CD4-positive, alpha-beta T cell treated with Interleukin-2 at 100 ng/mL for 4 hours (primary cell): ENCODE measurements at places on chromosomes 7 and 10.

DNA sequence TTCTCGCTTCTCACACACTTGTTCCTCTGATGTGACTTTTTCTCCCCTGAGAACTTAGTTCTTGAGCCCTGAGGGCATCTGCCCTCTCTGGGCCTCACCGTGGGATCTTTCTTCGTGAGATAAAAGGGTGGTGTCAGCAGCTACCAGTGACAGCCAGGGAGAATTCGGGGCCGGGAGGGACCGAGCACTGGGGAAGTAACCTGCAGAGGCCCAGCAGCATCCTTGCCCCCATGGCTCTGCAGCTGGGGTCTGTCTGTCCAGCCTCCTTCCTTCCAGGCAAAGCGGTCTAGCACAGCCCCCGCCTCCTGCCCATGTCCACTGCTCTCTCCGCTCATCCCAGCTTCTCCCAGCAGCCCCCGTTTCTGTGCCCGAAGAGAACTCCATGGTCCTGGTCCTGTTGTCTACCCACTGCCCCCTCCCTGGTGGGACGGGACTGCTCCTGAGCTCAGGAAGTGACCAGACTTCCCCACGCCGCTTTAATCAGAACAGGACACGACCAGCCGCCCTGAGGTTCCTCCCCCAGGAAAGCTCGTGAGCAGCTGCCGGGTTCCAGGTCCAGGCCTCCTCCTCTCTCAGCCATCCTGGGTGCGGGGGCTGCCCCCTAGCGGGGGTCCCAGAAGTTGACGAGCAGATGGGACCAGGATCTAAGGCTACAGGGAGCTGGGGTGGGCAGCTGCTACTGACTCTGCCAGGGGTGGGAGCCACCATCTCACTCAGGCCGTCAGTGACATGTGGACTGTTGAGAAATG, 187.5 kb downstream of the WDR37 start:
- DNase-seq = no peak

- no peak for DNase-seq
Measured at GRCh38 chr10:44952779-44953231, 6.8 kb upstream of the RASSF4 start.

- no peak for DNase-seq
Measured at GRCh38 chr10:95458871-95459270, 102.3 kb downstream of the SORBS1 start.

DNA sequence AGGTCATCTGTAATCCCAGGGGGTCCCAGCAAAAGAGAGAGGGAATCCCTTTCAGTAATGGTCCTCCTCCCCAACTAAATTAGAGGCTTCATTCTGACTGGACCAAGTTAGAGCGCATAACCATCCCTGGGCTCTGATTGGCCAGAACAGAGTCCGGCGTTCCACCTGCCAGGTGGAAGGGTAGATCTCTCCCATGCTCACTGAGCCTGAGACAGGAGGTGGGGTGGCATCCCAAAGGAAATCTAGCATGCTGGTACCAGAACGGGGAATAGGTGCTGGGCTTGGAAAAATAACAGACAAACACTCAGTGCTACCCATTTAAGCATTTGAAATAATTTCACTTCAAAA, 21.0 kb upstream of the TSPAN33 start:
- no peak for DNase-seq

DNA sequence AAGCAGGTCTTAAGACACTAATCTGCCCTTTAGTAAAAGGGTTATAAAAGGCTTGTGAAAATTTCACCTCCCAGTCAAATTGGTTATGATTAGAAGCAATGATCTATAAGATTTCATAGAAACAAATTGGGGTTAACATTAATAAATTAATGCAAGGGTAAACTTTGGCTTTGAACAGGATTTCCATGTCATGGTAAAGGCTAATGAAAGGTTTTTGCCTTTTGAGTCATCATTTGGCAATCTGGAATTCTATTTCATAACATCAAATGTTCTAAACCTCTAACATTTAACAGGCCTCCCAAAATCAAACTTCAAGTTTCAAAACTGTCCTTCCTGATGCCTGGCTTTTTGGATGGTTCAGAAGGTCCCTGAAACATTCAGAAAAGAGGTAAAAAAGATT, 62.4 kb downstream of the COA1 start:
- no peak for DNase-seq

DNA sequence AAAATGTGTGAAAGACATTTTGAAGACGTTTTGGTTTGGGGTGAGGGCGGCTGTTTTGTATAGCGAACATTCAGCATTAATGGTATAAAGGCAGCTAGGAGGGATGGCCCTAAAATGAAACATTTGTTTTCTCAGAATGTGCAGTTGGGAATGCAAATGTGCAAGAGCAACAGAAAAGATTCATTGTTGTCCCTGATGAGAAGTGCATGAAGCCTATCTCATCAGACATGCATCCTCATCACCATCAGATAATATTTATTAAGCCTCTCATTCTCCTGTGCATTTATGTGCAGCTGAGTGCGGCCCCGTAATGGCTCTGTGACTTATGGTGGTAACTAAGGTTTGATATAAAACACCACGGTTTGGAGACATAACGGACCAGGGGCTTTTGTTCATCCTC, 199.5 kb downstream of the GFRA1 start:
- no peak for DNase-seq

GRCh38 chr7:130379019-130379418, 1.3 kb upstream of the CPA1 start:
- DNase-seq = no peak

- DNase-seq = no peak
Measured at GRCh38 chr10:44749151-44749550, 162.0 kb upstream of the TMEM72 start.

- DNase-seq = no peak
Measured at GRCh38 chr7:1092161-1092632, 4.3 kb downstream of the GPER1 start.

DNA sequence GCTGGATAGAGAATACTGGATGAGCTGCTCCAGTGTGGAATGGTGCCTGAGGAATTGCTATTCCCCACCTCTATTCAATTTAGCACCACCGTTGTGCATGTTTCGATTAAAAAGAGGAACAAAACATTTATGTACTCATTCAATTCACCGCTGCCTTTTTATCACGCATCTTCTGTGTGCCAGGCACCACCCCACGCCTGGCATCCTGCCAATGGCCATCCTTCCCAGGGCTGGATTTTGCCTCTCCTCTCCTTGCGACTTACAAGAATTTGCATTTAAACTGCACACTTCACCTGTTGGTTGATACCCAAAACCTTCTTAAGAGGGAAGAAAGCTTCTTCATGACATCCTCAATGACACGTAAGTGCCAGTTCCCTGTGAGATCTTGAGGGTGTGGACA, 110.2 kb upstream of the DPP6 start:
- no peak for DNase-seq

DNA sequence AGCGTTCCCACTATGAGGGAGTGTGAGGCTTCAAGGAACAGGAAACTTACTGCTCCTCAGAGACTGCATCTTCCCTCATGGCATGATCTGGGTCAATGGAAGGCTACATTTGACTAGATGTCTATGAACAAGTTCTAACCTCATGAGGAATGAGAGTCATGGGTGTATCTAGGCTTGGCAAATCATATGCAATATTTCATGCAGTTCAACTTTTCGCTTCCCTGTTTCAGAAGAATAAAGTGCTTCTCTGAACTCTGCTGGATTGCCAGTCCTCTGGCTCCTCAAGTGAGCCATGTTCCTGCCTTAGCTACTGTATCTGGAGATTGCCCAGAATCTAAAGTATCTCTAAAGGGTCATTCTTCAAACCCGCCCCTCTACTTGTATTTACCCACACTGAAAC, 54.3 kb upstream of the SEMA3A start:
- DNase-seq = no peak

GRCh38 chr10:11887381-11888227, 64.4 kb downstream of the PROSER2 start:
- DNase-seq = no peak

DNA sequence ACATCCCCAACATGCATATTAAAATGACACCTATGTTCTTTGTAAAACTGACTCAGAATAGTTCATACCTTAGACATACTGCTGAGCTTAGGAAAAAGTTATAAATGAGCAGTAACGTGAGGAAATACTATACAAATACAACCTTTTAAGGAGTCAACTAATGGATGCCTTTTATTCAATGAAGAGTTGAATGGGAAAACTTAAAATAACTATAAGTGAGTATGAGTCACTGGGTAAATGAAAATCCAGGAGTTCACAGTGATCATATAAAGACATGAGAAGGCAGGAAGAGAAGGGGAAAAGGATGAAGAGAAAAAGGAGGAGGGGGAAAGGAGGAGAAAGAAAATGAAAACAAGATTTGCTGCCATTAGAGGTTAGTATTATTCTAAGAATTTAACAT, 157.8 kb upstream of the PCDH15 start:
- no peak for DNase-seq

- no peak for DNase-seq
Measured at GRCh38 chr7:108012499-108013430, 9.8 kb upstream of the LAMB1 start.

DNA sequence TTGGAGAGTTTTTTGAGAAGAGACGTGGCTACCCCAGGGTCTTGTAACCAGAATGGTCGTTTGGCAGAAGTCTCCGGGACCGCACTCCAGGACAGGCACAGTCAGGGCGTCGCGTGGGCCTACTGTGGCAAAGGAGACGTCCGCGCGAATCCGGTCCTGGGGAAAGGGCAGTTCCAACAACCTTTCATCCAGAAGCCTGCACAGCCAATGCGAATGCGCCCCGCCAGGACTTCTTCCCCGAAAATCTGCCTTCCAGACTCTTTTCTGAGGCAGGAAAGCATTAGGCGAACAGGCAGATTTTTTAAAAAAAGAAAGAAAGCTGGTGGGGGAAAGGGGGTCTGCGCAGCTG, 2.0 kb downstream of the HPSE2 start:
- no peak for DNase-seq

- peak; percentile 17 for DNase-seq
Measured at GRCh38 chr7:2851497-2851896, 7.4 kb upstream of the GNA12 start.

DNA sequence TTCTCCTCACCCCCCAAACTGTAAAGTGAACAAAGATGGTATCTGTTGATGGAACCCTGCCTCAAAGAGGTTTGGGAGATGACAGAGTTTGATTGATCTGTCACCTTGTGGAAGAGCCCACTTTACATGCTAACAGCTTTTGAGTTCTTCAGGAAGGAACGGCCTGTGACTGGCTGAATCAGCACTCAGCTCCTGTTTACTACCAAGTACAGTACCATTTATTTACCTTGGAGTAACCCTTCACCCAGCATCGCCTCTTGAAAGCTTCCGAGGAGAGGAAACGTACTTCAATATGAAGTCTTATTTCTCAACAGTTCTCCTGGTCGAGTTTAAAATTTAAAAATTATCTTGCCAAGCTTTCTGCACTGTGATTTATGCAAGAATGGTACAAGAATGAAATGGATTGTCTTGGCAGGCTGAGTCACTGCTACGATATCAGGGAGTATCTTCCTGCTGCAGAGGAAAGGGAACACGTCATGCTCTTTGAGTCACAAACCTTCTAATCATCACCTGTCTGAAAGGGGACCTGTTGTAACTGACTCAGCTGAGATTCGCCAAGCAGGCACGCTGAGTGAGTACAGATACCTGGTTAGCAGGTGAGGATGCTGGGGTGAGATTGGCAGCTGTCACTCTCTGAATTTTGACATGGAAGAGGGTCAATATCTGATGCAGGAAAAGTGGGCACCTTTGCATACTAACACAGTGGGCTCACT, 30.1 kb downstream of the KLF6 start:
- DNase-seq = peak; percentile 74

DNA sequence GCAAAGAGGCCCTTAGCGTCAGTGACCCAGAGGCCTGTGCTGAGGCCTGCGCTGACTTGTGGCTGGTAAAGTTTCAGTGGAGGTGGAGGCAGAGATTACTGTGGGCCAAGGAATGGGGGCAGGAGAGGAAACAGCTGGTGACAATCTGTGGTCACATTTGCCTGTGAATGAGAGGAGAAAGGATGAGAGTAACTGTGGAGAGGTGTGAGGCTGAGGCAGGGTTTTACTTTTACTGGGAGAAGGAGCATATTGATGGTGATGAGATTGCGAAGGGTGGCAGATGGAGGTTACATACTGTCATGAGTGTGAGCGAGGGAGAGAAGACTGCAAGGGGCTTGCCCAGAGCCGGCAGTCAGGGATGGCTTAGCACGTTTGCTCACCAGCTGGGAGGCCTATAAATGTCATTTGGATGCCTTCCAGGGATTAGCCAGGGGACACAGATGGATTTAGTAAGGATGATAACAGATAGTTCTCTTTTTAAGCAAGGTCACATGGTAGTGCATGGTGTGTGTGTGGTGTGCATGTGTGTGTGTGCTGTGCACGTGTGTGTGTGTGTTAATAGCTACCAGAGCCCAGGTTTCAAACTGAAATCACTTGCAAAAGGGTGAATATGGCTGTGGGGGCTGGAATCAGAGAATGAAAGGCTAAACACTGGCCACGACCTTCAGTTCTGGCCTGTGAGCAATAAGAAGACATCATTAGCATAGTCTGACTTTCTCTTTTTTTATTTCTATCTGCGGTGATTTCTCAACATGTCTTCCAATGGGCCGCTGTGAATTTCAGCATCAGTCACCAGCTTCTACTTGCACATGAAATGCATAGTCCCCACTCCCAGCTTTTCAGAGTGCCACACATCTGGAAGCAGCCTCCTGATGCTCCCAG, 291.5 kb upstream of the ZNF32 start:
- DNase-seq = no peak

DNA sequence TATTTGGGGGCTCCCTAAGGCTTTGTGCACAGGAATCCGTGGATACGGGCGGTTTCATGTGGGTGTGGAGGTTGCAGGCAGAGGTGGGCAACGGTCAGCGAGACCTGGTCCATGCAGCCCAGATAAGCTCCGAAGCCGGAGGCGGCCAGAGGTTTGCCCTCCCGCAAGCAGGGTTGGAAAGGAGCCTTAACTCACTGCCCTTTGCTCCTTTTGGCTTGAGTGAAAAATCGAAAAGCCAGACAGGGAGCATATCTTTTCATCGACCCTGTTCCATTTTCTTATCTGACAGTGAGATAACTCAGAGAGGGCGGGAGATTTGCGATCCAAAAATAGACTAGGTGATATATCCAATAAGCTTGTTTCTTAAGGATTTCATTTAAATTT, 1.5 kb downstream of the GRM3 start:
- no peak for DNase-seq

DNA sequence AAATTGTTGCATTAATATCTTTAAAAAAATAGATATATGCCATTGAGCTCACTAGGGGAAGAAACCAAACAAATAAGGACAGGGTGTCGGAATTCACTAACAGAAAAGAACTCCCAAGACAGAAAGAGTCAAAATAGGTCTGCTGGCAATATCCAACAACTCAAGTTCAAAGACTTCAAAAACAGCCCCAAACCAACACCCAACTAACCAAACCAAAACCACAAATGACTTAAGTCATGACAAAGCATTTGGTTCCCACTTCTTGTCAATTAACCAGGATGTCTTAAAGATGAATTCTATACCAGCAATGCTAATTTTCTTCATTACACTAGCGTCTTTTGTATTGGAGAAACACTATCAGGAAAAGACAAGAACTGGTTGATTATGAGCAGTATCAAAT, 249.0 kb upstream of the PLXNA4 start:
- no peak for DNase-seq

- DNase-seq = no peak
Measured at GRCh38 chr10:110321869-110322620, 17.3 kb upstream of the SMNDC1 start.
